Fibroblast of skin of left quadriceps (primary cell): ENCODE measurements at places on chromosomes 3 and 15.
A peak's percentile ranks its signal among the peaks of the same experiment; 100 is the strongest.

DNA sequence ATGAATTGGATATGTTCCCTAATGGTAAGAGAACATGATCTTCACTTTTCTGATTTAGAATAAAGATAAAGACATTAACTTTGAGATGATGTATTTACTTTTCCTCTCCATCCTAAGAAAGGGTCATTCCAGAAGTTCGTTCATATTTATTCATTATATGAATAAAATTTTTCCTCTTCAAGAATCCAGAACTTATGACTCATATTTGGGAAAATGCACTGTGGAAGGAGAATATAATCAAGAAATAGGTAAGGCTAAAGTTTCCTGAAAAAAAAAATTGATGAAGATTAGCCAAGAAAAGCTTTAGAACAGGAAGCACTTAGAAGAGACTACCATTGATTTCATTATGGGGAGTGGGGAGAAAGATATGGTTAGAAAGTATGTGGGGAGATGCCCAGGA, 36.5 kb upstream of the CBLB start:
- DNase-seq = no peak

- DNase-seq = no peak
Measured at GRCh38 chr15:92902737-92903593, 2.8 kb downstream of the CHD2 start.

DNA sequence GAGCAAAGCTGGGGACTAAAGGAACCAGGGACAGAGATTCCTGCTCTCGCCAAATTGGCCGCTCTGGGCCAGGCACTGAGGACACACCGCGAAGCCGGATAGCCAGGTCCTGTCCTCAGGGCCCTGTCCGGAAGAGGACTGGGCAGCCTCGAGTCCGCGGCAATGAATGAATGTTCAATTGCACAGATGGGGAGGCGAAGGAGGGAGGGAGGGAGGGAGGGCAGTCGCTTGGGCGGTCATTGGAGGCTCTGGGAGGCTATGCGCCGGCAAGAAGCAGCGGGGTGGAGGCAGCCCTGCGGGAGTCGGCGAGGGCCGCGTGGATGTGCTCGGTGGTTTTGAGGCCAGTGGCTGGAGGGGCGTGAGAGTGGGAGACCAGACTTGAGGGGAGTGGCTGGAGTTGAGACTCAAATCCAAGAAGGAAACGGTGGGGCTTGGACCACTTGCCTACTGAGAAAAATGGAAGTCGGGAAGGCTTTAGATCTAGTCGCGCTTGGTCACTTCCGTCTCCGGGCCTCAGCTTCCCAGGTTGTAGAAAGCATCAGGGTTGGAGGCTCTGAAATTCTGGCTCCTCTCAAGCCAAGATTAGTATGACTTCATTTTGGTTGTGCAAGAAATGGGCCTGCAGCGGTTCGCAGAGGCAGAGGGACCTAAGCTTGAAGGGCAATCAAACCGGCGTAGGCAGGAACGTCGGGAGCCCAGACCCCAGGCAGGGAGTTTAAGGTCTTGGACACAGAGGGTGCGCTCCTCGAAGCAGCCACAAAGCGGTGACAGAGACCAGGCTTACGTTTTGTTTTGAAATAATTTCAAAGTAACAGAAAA, 21.1 kb upstream of the PLXND1 start:
- peak; percentile 49 for DNase-seq

DNA sequence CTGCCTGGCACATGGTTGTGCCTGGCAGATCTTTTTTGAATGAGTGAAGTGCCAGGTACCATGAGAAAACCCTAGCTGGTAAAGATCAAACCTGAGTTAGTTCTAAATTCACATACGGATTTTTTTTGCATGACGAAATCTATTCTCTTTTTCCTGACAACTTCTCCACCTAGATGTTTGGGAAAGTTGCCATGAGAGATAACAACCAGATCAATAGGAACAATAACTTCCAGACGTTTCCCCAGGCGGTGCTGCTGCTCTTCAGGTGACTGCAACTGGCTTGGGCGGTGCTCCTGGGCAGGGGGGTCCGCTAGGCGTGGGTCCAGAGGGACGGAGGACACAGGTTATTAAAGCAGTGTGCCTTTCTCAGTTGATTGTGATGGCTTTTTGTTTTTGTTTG, 71.8 kb downstream of the CHDH start:
- no peak for DNase-seq

GRCh38 chr15:67166280-67167009, 88.0 kb downstream of the AAGAB start:
- DNase-seq = no peak

- peak; percentile 66 for DNase-seq
Measured at GRCh38 chr3:169771497-169772304, 1.5 kb upstream of the MYNN start.

DNA sequence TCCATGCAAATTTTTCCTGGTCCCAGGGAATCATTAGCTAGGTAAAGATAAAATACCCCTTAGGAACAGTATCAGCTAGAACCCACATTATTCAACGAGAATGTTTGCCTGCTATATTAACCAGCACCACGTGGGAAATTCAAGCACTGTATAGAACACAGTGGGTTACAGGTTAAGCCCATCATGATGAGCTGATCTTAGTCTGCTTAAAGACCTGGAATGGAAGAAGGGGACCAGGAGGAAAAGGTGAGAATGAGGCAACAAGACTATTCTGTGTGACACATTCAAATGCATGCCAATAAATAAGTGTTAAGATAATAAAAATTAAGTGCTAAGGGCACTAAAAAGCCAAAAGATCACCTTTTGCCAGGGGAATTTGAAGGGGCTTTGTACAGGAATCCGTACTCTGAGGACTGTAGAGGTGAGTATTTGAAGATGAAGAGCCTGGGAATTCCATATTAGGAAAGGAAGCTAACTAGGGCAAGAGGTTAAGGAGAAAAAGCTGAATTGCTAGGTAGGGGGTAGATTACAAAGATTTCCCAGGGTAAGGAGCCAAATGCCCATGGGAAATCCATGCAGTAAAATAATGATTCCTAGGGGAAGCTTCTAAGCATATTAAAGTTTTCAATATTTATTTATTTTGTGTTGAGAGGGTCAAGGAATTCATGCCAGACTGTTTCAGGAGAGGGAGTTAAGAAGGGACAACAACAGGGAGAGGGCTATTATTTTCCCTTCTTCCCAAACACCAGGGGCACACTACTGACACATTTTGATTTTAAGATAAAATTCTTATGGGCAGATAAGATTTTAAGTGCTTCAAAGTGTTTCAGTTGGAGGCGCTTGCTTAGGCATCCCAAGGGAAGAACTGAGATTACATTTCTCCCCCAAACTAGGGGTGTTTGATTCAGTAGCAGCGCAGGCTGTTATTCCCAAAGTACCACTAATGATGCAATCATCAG, 2.3 kb upstream of the MED12L start:
- DNase-seq = no peak

- no peak for DNase-seq
Measured at GRCh38 chr3:169493521-169494141, 169.9 kb downstream of the MECOM start.

DNA sequence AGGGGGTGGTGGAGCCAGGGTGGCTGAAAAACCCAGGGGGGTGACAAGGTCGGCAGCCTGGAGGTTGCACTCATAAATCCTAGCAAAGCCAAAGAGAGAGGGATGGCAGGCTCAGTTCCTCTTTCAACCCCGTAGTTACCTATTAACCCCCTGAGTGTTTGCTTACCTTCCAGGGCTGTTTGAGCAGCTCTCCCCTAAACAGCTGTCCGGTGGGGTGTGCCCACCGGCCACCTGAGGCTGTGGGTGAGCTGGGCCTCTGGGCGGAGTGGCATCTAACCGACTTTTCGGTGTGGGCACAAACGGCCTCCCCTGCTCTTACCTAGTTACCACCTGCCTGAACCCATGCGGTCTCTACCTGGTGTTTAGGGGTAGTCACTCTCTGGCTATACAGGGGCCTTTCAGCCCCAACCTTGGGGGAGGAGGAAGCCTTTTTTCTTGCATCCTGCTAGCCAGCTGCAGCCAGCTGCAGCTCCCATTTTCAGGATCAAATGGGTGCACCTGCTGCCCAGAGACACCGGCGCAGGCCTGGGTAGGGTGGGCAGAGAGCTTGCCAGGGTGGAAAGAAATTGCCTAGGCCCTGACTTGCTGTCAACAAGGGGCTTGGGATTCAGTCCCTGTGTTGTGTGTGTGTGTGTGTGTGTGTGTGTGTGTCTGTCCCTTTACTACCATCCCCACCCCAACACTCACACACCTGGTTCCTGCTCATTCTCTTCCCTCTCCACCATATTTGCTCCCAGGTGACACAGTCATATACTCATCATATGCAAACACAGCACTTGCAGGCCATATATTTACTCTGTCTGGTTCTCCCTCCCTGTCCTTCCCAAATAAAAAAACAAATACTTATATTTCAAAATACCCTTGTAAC, 3.7 kb downstream of the DLL4 start:
- DNase-seq = no peak

DNA sequence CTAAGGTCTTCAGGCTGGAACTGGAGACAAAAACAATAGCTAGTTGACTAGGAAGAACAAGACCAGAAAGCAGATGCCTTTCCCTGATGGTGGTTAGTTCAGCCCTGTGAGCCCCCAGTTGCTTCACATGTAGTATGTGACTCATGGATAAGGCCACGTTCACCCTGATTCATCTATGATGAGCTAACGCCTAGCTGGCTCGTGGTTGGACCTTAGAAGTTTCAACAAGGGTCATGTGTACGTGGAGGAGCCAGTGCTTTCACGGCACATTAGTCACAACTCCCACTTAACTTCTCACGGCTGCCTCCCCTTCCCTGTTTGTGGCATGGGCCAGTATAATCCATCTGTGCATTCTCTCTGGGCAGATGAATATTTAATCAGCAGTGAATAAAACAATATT, 20.6 kb downstream of the COL8A1 start:
- DNase-seq = peak; percentile 93

DNA sequence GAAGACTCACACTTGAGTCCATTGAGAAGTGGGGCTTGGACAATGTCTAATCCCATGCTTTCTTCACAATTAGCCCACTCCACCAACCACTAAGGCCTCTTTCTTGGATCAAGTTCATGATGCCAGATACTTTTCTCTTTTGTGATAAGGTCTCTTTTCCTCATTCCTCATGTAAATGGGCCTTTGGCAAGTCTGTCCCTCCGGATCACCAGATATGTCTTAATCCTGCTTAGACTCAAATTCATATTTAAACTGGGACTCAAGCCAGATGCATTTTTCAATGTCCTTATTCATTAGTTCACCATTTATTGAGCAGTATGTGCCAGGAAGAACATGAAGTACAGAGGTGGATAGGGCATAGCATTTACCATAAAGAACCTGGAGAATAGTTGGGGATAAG, 671.1 kb downstream of the TBL1XR1 start:
- DNase-seq = no peak

DNA sequence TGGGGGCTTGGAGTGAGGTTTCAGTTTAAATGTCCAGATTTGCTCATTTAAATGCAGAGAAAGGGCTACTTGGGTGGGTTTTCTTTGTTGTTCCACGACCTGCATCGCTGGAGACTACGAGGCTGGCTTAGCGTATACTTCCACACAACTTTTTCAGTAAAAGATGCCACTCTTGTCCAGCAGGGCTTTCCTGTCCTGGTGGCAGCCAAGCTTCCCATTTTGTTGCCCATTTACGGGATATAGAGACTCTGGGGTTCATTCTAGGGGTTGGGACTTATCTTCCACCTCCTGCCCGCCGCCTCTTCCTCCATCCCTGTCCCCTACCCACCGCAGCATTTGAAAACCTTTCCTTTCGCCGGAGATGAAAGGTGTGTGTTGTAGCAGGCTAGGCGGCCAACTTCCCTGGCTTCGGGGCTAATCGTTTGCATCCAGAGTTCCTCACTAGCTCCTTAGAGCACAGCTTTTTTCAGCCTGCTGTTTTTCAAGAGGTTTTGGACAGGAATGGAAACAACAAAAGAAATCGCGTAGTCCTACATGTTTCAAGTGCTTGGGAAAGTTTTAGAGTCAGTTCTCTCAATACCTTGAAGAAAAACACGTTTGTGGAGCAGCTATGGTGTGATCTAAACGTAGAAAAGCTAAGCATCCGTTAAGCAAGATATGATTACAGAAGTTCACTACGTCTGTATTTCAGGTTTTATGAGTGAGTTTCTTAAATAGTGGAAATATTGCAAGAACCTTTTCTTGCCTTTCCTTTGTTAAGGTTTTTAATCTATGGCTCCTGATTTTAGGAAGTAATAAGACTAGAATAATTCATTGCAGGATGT, 843 bp downstream of the CHRNA5 start:
- no peak for DNase-seq

DNA sequence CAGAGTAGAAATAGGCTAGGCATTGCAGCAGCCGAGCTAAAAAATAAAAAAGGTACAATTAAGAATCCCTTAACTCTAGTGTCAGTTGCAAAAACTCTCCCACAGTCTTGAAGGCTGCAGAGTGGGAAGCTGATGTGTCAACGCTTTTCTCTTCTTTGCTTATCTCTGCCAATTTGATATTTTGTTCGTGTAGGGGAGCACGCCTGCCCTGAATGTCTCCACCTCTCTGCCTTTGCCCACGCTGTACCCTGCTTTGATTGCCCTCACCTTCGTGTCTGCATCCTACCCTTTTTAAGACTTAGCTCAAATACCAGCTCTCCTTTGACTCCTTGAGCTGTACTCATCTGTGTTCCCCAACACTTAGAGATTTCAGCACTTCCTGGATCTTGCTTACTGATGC, 155.4 kb upstream of the CADPS start:
- DNase-seq = no peak

DNA sequence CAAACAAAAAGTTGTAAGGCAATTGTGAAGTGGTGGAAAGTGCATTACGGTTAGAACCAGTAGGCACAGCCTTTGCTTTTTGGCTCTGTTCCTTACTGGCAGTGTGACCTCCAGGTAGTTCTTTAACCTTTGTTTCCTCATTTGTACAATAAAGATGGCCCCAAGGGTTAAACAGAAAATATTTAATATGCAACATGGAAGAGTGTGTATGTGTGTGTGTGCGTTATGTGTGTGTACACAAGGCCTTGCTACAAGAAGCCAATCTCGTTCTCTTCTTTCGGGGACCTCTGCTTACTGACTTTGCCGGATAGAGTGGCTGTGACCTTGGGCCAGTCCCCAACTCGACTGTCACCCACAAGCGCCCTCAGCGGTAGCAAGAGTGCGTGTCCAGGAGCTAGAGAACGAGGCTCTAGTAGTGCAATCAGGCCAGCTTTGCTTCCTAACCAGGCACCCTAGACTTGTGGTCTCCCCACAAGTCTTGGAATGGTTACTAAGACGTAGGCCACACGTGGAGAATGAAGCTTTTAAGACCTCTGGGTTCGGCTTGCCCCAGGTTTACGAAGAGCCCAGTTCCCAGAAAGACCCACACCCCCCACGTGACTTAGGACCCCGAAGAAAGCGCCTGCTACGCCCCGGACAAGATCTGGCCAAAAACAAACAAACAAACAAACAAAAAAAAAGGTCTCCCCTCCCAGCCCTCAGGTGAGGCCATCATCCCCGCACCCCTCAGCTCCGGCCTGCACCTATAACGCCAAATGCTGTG, 593 bp downstream of the CIAO2A start:
- no peak for DNase-seq

DNA sequence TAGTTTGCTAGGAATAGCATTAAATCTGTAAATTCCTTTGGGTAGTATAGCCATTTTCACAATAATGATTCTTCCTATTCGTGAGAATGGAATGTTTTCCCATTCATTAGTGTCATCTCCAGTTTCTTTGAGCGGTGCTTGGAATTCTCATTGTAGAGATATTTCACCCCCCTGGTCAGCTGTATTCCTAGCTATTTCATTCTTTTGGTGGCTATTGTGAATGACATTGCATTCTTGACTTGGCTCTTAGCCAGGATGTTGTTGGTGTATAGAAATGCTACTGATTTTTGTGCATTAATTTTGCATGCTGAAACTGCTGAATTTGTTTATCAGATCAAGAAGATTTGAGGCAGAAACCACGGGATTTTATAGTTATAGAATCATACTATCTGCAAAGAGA, 690.5 kb upstream of the ALCAM start:
- peak; percentile 12 for DNase-seq

GRCh38 chr3:168431491-168431890, 335.8 kb upstream of the GOLIM4 start:
- DNase-seq = no peak
